ENCODE measurements at places on chromosomes 4 and X. TPM values are rescaled to one million over a fixed set of nuclear protein-coding genes. Genes with fewer than 3 reads are reported as not detected.

Gene LINC00632
- total RNA-seq: 5.2 TPM

Gene CXorf38
- total RNA-seq: 9.6 TPM

Gene LRIT3
- total RNA-seq: not detected

Gene ADRA2C
- total RNA-seq: 0.85 TPM

Gene RWDD4
- 19.7 TPM for total RNA-seq

Gene SSX2B
- not detected for total RNA-seq

Gene SERTM2
- 0.19 TPM for total RNA-seq

Gene PASD1
- not detected for total RNA-seq

Gene NDST3
- not detected for total RNA-seq

All from regular cardiac myocyte (primary cell).